ENCODE measurements at places on chromosomes 16 and 17.

DNA sequence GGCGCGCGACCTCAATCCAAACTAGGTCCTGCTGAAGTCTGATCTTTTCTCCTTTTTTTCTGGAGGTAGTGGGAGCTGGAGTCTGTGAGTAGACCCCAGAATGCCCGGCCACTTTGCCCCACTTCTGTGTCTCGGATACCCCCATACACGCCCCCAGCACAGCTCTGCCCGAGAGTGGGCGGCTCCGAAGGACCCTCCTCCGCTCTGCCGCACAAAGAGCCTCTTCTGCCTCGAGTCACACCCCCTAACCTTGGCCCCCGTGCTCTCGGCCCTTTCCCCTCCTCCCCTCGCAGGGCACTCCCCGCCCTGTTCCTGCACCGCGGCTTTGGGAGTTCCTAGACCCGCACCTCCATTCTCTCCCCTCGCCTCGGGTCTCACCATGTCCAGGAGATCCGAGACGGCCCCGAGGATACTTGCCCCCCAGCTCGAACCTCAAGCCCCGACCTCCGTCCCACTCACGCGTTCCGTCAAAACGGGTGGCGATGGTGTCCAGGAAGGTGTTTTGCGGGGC is 476 bp downstream of the KCNH4 start:
- DNase-seq, result no peak

- no peak for DNase-seq
Measured at GRCh38 chr17:17699491-17699890, 18.2 kb downstream of the RAI1 start.

GRCh38 chr17:5809580-5810188 is 225.4 kb upstream of the NLRP1 start:
- DNase-seq, result no peak

DNA sequence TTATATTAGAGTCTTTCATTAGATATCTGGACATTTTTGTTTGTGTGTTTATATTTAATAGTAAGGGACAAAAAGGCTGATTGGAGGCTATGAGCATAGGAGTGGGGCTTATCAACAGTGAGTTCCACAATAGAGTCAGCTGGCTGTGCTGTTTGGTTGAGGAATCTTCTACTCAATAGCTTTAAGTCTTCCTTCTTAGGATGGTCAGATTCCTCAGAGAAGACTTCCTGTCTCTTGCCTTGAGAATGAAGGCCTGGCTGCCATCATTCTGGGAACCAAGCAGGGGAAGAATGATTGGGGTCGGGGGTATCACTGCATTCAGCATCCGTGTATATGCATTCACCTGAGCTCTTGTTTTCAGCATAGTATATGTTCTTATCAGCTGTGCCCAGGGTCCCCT is 31.9 kb upstream of the ABCC11 start:
- no peak for DNase-seq

DNA sequence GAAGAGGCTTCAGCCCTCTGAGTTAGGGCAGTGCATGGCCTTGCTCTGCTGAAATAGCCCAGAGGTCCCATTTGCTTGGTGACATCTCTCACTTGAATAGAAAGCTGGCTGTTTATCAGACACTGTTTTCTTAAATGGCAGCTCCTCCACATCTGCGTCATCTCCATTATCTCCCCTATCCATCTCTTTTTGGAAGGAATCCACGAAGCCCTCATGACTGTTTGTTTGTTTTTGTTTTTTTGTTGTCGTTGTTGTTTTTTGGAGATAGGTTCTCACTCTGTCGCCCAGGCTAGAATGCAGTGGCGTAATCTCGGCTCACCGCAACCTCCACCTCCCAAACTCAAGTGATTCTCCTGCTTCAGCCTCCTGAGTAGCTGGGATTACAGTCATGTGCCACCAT is 16.6 kb downstream of the NAA60 start:
- no peak for DNase-seq

DNA sequence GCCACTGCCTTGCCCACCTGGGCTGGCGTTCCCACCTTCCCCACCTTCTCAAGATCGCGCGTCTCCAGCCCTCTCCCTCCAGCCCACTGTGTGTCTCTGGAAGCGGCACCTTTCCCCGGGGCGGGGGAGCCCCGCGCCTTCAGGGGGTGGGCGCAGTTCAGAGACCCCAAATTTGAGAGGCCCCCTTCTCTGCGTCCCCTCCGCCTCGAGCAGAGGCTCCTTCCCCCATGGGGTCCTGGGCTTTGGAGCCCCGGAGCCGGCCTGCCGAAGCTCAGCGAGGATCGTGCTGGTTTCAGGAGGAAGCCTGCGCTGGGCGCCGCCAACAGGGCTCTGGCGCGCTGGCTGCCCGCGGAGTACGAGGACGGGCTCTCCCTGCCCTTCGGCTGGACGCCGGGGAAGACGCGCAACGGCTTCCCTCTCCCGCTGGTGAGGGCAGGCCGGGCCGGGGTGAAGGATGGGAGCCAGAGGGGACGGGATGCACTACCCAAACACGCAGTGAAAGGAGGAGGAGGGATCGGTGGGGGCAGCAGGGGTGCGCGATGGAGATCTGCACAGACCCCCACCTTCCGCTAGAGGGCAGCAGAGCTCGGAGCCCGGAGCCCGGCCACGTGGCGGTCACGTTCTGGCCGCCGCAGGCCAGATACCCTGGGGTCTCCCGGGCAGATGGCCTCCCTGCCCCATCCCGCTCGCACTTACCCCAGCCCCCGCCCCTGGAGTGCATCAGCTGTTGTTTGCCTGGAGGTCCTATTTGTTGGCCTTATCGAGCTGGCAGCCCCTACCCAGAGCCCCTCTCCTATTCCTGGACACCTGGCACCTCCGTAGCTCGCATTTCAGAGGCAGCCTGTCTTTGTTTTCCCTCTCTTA is 11.1 kb downstream of the LPO start:
- DNase-seq, result peak; percentile 12

DNA sequence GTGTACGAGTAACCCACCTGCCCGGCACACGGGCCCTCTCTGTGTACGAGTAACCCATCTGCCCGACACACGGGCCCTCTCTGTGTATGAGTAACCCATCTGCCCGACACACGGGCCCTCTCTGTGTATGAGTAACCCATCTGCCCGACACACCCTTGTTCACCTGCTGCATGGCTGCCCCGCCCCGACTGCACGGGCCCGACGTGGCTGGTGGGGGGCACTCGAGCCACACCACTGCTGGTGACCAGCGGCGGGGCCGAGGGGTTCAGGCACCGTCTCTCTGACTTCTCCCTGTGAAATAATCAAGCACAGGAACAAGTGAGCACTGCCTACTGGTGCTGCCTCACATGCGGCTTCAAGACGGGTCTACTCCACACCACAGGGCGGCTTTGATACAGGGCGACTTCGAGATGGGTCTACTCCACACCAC is 22.1 kb downstream of the MAP1LC3B start:
- DNase-seq, result no peak

- no peak for DNase-seq
Measured at GRCh38 chr17:29766796-29767327, 144.2 kb upstream of the CORO6 start.

DNA sequence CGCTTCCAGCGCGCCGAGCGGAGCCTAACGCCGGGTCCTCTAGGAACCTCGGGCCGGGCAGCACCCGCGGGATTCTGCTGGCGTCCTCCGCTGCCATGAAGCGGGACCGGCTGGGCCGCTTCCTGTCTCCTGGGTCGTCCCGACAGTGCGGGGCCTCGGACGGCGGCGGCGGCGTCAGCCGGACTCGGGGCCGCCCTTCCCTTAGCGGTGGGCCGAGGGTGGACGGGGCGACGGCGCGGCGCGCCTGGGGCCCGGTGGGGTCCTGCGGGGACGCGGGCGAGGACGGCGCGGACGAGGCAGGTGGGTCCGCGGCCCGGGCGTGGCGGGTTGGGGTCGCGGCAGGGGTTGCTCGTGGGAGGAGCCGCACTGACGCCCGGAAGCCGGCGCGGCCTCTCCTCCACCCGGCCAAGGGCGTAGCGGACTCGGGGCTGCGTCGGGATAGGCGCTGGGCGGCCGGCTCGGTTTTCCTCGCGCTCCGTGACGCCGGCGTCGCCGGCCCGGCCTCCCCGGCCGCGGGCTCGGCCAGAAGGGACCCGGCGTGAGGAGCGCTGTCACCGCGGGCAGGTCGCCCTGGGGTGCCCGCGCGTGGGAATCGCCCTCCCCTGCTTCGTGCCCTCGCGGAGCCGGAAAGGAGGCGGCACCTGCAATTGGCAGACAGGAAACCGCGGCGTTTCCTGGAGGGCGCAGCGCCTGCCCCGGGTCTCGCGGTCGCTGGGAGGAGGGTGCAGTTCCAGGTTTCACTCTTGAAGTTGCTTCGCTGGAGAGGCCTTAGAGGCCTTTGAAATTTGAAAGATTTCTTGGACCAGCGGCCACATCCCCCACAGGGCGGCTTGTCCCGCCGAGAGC is 432 bp downstream of the ZNF276 start:
- no peak for DNase-seq

DNA sequence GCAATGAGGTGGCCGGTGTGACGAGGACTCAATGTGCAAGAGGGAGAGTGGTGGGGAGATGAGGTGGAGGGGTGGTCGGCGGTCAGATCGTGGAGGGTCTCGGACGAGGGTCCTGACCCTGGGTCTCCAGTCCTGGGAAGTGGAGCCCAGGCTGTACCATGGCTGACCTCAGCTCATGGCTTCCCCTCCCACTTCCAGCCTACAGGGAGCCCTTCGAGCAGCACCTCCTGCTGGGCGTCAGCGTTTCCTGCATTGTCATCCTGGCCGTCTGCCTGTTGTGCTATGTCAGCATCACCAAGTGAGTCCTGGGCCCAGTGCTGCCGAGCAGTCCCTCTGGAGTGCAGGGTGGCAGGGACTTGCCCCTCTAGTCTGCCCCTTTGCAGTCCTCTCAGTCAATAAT is 41.8 kb downstream of the IL4R start:
- DNase-seq, result no peak

GRCh38 chr16:24138024-24138423 is 118.1 kb upstream of the CACNG3 start:
- DNase-seq, result no peak

- DNase-seq, result no peak
Measured at GRCh38 chr17:66549731-66550207, 247.4 kb downstream of the PRKCA start.

DNA sequence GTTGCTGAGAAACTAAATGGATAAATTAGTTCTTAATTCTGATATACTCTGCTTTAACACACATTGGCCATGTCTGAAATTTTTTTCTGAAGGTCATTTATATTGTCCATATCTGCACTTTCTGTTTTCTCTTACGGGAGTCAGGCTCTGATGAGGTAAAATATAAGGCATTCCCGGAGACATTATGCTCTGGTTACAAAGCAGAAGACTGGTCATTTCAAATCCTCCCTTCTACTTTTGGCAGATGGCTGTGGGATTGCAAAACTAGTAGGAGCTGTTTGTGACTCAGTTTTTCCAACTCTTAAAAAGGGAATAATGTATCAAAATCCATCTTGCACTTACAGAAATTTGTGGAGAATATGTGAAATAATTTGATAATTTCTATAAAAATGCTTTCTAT is 92.2 kb upstream of the CPHXL start:
- DNase-seq, result no peak

DNA sequence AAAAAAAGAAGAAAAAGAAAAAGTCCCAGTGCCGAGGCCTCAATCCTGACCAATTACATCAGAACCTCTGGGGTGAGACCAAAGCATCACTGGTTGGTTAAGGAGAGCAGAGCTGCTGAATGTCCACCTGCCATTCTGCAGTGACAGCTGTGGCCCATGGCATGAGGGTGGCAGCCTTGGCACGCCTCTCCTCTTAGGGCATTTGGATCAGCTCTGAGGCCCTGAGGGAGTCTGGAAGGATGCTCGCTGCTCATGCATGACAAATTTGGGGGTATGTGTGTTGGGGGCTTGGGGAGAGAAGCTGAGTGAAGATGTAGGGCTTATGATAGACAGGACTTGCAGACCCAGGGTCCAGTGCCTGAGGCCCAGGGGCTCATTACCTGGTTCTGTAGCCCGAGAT is 26.3 kb downstream of the MYLK3 start:
- DNase-seq, result no peak

- no peak for DNase-seq
Measured at GRCh38 chr17:76449126-76449525, 3.8 kb downstream of the UBE2O start.

GRCh38 chr16:27789595-27790241 is 239.8 kb downstream of the KATNIP start:
- no peak for DNase-seq

GRCh38 chr16:86121374-86122010 is 222.5 kb downstream of the IRF8 start:
- no peak for DNase-seq

GRCh38 chr16:72908362-72909167 is 139.4 kb downstream of the ZFHX3 start:
- DNase-seq, result no peak

GRCh38 chr17:74745548-74746177 is 2.8 kb upstream of the NHERF1 start:
- DNase-seq, result no peak

GRCh38 chr17:6137716-6138502 is 67.7 kb downstream of the WSCD1 start:
- DNase-seq, result no peak

DNA sequence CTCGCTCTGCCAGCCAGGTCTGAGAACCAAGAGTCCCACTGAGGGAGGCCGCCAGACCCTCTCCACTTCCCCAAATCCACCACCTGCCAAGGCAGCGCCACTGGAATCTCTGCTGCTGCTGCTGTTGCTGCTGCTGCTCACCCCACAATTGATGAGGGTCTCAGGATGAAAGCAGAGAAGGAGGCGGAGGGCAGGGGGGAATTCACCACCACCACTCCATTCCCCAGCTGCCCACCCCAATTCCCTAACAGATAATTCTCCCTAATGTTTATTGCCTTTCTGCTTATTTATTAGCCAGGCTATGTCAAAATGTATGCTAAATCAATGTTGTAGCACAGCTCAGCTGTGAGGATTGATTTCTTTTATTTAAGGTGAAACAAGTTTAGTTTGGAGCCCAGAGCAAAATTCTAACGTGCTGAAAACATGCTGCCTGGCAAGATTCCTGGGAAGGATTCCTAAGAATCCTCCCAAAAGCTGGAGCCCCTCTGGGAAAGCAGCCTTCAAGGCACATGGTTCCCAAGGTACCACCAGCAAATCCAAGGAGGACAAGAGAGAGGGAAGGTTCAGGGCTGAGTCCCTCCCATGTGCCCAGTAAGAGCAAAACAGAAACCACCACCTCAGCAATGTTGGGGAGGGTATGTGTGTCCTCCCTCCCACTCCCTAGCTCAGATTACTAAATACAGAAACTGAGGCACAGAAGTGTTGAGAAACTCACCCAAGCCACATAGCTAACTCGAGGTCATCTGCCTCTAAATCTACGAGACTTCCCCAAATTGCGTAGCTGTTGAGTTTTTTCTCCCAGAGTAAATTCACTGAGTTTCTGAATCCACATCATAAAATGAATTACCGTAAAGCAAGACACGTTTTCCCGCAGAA is 12.2 kb upstream of the CDH5 start:
- no peak for DNase-seq

- no peak for DNase-seq
Measured at GRCh38 chr16:55330781-55331647, 7.0 kb downstream of the IRX6 start.

DNA sequence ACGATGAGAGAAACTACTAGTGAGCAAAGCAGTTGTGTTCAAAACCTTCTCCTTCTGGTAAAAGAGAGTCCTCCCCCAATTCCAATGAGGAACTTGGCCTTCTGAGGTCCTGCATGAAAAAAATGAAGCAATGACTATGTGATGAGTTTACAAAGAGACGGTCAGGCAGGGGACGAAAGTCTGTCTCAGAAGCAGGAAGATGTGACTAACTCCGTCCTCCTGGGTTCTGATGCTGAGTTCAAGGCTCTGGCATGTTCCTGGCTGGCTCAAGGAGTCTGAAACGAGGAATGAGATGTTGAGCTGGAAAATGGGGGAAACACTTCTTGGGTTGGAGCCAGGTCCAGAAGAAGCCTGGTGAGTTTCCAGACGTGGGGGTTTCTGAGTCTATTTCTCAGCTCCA is 129.6 kb downstream of the CPPED1 start:
- DNase-seq, result no peak

All from NCI-H1417 treated with DMSO at 0.1 percent for 48 hours (cell line).